SHP77 (cell line): ENCODE measurements at places on chromosomes 11 and 22.
A peak's percentile ranks its signal among the peaks of the same experiment; 100 is the strongest.

DNA sequence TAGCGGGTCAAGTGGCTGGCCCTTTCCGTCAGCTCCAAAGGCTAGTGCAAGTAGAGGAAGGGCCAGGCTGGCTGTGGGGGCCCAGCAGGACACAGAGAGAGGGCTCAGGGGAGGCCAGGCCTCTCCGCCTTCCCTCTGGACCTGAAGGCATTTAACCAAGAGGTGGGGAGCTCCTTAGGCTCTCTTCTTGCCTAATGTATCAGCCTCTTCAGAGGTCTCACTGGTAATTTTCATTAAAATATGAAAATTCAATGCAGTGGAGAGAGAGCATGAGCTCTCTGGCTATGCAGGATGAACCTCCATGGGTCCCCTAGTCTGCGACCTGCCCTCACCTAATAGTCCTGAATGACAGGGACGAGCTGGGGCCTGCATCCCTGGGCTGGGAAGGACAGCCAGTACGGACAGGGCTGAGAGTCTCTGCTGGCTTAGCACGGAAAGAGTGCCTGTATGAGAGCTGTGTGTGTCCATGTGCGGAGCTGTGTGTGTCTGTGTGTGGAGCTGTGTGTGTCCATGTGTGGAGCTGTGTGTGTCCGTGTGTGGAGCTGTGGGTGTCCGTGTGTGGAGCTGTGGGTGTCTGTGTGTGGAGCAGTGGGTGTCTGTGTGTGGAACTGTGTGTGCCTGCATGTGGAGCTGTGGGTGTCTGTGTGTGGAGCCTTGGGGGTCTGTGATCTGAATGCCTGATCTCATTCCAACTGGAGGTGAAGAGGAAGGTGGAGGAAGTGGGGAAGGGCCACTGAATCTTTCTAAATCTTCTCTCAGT is 2.4 kb downstream of the ALX4 start:
- DNase-seq, result no peak

DNA sequence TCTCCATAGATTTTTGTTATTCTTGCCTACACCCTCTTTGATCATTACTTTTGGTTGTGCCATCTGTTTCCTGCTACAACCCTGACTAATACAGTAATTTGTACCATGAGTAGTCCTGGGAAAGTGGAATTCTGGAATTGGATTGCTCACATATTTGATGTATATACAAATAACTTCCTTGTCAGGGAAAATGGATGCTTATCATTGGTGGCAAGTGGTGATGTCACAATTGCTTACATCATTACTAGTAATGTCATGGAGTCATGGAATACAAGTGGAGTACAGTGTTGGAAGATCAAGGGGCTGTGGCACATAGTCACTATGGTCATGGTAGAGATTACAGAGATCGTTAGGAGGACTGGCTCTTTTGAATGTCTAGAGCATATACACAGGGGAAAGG is 24.4 kb downstream of the AASDHPPT start:
- DNase-seq, result no peak

DNA sequence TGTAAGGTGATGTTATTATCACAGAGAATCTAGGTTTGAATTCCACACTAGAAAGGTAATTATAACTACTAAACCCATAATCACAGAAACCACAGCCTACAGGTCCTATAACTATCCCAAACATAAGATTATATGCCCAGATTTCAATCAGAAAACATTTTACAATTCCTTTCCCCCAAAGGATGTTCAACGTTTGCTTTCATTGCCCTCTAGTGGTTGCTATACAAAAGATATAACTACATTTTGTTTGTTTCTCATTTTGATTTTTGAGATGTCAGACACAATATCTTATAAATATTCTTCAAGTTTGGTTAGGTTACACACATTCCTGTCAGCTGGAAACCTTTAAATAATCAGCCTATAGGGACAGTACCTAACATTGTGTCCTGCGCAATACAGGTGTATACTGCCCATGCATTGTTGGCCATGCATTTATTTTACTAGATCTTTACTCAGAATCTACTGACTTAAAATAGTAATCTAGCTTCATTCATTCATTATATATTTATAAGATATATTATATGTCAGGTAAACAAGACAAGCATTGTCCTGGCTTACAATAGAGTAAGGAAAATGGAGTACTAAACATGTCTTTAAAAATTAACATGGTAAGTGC is 530.5 kb upstream of the CCDC90B start:
- DNase-seq, result no peak

- peak; percentile 91 for DNase-seq
Measured at GRCh38 chr22:30291058-30291892, 2.0 kb upstream of the CASTOR1 start.
